ENCODE measurements at places on chromosomes 2 and 18.

GRCh38 chr2:100317634-100318033, 4.7 kb downstream of the LONRF2 start:
- no peak for DNase-seq

- no peak for DNase-seq
Observed at GRCh38 chr2:25274868-25275574, 66.7 kb downstream of the DNMT3A start.

- DNase-seq: no peak
Observed at GRCh38 chr2:235002198-235003095, 50.6 kb downstream of the SH3BP4 start.

DNA sequence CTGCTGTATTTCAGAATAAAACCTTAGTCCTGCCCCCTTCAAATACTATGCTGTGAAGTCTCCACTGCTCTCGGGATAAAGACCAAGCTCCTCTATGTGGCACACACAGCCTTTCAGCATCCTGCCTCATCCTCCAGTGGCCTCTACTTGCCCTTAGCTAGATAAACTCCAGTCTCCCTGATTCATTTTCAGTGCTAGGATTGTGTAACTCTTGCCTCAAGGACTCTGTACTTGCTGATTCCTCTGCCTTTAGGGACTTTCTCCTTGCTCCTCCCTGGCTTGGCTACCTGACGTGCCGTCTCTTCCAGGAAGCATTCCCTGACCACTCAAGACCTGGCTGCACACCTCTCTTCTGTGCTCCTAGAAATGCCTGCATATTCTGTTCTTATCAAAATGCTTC, 416.7 kb downstream of the MTX2 start:
- no peak for DNase-seq

DNA sequence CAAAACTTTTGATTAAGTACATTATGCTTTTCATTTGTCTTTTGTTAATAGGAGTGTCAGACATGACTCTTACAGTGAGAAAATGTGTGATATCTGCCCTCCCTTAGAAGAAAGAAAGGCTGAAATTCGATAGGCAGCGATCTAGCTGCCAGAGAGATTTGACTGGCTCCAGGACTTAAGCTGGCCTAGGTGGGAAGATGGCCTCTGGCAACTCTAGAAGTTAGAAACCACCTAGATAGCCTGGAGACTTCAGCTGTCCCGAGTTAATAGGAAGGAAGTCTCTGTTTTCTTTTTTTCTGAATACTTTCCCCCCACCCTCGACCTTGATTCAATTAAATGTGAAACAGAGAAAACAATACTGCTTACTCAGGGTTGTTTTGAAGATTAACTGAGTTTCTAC, 1194.7 kb upstream of the CRIM1 start:
- DNase-seq: no peak

DNA sequence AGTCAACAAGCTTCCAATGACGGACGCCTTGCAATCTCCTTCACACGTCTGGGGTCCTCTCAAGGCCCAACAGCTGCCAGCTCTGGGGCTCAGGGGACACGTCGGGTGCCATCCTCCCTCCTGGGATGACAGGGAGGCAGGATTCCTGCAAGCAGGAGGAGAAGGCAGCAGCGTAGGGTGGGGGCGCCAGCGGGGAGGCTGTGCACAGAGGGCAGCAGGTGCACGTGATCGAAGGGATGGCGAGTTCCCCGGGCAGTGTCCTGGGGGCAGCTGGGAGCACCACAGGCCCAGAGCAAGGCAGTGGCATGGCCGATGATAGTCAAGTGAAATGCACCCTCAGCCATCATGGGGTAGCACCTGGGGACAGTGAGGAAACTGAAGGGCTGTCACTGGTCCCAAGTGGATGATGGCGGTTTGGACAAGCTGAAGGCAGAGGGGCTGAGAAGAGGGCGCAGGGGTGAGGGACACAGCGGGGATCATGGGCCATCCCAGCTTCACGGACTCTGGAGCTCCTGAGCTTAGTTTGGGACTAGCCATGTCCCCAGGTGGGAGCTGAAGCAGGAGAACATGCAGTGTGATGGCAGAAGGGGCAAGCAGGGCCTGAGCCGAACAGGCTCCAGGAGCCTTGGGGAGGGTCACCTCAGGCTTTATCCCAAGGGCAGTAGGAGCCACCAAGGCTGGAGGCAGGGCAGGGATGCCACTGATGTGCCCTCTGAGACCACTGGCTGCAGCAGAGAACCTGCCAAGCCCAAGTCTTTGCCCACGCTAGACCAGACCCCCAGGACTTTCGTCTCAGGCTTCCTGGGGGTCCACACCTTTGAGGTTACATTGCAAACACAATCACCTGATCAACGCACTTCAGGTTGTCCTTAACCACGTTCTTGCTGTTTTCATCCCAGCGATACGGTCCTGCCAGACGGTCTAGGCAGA, 16.3 kb upstream of the SNED1 start:
- DNase-seq: peak; percentile 9

- no peak for DNase-seq
Observed at GRCh38 chr2:237289139-237289538, 124.8 kb downstream of the COL6A3 start.

DNA sequence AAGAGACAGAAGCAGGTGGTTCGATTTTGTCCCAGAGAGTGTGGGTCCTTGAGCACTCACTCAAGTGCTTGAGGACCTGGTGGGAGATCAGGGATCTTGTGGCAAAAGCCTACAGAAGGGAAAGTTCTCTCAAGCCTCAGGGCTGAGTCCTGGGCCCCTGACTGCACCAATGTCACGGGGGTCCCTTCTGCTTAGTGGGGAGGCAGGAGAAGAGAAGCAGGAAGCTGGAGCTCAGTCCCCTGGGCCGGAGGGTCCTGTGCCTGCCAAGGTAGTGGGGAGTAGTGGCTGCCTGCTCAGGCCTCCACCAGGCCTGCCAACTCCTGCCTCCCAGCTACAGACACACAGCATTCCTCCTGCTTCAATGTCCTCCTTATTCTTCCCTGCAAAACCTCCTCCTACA, 11.7 kb downstream of the CAPN14 start:
- no peak for DNase-seq

DNA sequence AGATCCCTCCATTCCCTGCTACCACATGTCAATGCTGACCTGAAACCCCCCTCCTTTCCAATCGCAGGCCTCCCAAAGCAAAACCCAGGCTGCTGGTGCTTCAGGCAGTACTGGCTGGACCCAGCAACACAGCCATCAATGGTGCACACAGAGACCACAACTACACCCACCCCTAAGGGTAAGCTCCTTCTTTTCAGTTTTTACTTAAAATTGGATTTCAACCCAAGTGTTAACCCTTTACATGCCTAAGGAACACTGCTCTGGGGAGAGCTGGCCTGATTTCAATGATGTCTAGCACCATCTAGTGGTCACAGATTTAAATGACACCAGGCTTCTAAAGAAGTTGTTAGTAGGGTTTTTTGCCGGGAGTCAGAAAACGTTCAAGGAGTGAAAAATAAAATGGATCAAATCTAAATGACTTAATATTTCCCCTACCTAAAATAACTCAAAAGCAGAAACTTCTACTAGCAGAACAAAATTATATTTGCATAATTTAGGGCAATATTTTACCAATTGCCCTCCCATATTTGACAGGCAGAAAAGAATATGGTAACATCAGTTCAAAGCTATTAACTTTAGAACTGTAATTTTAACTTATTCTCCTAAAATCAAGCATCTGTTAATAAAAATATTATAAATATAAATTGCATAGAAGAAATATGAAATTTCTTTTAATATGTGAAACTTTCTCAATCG, 24.6 kb downstream of the FECH start:
- peak; percentile 49 for DNase-seq

- DNase-seq: no peak
Observed at GRCh38 chr2:164747783-164748433, 93.7 kb downstream of the COBLL1 start.

- no peak for DNase-seq
Observed at GRCh38 chr2:227577555-227577954, 21.1 kb upstream of the SCYGR2 start.

DNA sequence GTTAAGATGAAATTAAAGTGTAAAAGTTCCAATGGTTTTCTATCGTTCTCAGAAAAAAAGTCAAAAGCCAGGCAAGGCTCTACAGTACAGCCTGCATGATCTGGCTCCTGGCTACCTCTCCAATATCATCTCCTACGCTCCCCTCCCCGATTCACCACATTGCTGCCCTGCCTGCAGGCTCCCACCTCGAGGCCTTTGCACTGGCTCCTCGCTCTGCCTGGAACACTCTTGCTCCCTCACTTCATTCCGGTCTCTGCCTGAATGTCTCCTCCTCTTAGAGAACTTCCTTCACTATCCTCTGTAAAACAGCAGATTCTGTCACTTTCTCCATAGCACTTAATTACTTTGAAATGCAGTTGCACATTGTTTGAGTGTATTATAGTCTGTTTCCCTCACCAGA, 72.5 kb downstream of the KLF7 start:
- DNase-seq: no peak

GRCh38 chr2:107028661-107029060, 142.7 kb upstream of the ST6GAL2 start:
- DNase-seq: no peak

DNA sequence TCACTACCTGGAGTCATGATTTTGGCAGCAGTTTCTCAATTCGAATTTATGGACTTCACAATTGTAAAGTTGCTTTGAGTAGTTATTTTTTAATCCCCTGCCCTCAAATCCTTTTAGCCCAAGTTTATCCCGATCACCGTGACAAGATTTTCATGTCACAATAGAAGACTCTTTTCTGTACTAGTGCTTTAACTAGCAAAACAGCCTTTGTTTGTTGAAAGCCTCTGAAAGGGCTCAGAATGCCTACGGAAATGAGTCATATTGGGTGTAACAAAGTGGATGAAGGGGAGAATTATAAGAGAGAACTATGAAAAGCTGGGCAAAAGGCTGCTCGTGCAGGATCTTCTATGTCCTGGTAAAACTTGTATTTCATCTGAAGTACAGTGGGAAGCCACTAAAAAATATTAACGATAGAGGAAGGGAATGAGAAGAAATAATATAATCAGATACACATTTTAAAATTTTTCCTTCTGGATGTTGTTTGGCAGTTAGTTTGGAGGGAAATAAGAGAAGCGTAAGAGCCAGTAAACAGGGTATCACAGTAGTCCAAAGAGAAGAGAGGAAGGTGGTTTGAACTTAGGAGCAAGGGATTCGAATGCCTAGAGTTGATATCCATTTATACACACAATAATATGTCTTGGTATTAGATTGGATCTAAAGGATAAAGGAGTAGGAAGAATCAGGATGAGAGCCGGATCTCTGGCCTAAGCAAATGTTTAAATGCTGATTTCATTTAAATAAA, 114.9 kb downstream of the GALNT13 start:
- no peak for DNase-seq

GRCh38 chr18:36185157-36185556, 2.1 kb upstream of the MOCOS start:
- DNase-seq: no peak

DNA sequence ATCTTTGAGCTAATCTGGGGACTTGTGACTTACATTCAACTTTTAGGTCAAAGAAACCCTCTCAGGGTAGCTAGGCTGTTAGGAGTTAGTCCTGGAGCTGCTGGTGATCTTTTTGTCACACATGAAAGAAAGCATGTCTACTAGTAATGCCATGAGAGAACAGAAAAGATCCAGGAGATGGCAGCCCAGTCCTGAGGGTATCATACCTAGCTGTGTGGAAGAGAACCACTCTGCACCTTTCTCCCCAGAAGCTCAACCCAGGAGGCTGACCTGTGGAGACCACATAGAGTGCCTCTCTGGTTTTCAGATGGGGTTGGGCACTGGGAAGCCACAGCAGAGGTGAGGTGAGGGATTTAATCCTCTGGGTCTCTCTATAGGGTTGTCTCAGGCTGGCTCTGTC, 460.2 kb upstream of the UBE2E3 start:
- peak; percentile 15 for DNase-seq

- DNase-seq: peak; percentile 42
Observed at GRCh38 chr18:58862851-58863538, 1.7 kb upstream of the ZNF532 start.

- no peak for DNase-seq
Observed at GRCh38 chr18:9803698-9804516, 81.9 kb upstream of the TXNDC2 start.

DNA sequence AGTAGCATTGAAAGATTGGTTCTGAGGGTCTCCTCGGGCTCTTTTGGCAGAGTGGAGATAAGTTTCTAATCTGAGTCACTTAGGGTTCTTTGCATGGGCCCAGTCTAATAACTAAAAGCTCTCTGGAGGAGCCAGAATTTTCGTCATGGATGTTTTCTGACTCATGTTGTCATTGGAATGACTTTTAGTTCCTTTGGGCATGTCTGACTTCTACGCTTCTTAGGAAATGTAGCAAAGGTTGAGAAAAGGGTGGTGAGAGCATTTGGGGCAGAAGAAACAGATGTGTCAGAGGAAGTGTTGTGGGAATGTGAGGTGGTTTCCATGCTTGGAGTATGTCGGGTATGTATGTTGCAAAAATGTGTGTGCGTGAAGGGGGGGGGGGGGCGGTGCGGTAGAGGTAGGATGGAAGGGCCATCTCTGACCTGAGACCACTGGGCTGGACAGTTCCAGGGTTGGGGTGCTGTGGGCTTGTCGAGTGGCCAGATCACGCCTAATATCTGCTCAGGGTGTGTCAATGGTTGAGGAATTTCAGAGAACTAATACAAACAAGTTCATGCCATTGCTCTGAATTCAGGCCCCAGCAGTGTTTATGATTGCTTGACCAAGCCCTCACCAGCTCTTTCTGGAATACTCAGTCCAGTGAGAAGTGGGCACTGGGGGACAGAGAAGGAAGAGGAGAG, 26.9 kb downstream of the KLHL29 start:
- DNase-seq: no peak

DNA sequence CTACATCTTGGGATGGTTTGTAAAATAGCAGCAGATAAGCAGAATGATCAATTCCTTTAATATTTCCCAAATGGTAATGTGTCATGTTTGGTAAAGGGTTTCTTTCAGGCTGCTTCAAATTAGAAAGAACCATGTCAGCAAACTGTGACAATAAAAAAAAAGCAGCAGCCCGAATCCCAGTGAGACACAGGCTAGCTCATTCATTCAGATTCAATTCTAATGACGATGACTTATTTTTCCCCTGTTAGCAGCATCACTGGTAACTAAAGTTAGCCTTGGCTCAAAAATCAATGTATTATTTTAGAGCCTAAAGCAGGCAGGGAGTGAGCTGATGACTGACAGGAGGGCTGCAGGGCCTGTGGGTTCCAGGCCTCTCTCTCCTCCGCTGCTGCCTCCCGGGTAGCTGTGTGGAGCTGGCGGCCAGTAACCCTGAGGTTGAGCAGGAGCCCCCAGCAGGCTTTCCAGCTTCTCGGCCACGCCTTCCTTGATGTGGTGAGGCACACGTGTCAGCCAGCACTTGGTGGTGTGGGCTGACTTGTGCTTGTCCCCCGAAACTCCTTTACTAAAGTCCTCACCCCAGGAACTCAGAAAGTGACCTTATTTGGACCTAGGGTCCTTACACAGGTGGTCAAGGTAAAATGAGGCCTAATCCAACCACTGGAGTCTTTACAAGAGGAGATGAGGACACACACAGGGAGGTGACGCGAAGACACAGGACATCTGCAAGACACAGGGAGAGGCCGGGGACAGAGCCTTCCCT, 120.5 kb upstream of the HS6ST1 start:
- no peak for DNase-seq

DNA sequence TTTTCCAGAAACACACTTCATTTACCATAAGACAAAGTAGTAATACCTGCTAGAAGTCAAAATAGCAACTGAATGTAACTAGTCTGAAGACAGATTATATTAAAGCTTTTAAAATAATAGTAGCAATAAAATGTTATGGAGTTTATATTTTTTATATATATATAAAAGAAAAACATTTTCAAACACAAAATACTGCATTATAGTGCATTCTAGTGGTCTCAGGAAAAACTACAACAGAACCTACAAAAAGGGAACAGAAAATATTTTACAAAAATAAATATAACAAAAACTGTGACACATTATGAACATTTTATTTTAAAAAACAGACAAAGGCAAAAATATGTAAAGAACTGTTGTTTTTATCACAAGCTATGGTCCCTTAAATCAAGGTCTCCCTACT, 48.0 kb downstream of the STRN start:
- DNase-seq: no peak
